ENCODE measurements at places on chromosomes 16 and 17.

DNA sequence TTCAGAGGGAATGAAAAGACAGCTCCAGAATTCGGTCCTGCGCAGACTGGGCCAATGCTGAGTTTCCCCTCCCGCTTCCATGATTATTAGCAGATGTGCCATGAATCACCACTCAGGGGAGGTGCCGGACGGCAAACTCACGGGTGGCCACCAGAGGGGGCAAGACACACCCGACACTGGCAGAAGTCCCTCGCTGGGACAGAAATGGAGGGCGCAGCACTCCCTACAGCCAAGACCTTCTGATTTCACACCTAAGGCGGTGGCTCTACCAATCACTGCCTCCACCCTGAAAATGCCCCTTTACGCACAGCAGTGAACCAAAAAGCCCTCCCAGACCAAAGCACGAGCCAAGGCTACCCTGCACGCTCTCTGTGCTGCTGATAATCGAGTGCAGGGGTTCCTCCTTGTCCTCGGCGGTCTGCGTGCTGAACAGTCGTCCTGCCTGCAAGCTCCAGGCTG is 26.8 kb downstream of the TRAP1 start:
- DNase-seq = peak; percentile 90

DNA sequence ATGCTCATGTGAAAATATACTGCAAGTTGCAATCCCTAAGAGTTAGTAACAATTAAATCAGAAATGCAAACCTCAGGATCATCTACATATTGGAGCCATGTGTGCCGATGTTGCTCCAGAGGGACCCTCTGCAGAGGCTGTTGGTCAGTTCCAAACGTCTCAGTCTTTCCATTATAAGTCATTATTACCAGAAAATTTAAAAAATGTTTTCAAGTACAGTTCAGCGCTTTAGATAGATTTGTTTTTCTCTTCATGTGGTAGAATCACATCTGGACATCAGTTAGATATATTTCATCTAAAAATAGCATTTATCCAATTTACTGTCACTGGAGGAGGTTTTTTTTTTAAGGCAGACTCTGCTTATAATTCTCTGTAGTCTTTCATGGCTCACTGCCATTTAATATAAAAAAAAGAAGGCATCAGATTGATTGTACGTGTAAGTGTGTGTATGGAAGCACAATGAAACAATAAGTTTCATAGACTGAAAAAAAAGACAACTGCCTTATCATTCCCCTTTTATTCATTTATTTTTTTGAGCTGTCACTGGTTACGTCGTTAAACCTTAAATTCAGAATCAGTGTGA is 46.1 kb upstream of the MARCHF10 start:
- DNase-seq = no peak

GRCh38 chr16:21088646-21089538 is 61.8 kb downstream of the DNAH3 start:
- no peak for DNase-seq

- peak; percentile 50 for DNase-seq
Observed at GRCh38 chr17:75047398-75048098, 523 bp downstream of the KCTD2 start.

DNA sequence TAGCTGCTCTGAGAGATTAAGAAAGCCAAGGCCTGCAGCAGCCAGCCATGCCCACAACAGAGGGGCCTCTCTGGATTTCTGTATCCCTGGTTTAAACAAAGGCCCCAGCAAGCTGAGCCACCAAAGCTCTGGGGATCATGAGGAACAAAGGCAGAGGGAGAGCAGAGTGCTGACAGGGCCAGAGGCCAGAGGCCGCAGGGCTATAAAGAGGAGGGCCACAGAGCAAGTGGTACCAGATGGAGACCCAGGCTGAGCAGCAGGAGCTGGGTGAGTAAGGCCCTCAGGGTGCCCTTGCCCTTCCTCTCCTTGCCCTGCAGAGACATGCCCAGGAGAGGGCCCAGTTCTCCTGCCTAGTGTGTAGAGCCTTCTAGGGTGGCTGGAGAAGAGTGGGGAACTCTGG is at the start of gene CRYBA1:
Gene CRYBA1 (plus strand): TSS at position 232 of the 400 bp plus-strand sequence. CDS start 5 bp downstream, at position 237.
- no peak for DNase-seq

GRCh38 chr16:69833357-69834282 is 71.5 kb downstream of the WWP2 start:
- no peak for DNase-seq
